Myocyte (in vitro differentiated cells): ENCODE measurements at places on chromosomes 5 and 9. TPM values are rescaled to one million over a fixed set of nuclear protein-coding genes. Genes with fewer than 3 reads are reported as not detected.

DNA sequence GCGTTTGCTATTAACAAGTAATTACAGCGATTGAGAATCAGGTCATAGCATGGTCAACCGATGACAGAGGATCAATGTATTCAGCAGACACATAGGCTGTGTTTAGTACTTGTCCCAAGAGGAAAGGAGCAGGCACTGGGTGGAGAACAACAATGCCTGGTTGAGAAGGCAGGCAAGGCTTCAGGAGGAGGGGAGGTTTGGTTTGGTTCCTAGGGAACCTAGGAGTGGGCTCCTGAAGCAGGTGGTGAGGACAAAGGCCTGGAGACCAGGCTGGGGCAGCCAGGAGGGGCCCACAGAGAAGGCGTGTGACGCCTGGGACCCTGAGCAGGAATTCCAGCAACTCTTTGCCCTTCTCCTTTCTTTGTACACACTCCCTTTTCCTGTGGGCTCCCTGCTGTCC is 195.6 kb downstream of the SPOCK1 start:
- no peak for DNase-seq

DNA sequence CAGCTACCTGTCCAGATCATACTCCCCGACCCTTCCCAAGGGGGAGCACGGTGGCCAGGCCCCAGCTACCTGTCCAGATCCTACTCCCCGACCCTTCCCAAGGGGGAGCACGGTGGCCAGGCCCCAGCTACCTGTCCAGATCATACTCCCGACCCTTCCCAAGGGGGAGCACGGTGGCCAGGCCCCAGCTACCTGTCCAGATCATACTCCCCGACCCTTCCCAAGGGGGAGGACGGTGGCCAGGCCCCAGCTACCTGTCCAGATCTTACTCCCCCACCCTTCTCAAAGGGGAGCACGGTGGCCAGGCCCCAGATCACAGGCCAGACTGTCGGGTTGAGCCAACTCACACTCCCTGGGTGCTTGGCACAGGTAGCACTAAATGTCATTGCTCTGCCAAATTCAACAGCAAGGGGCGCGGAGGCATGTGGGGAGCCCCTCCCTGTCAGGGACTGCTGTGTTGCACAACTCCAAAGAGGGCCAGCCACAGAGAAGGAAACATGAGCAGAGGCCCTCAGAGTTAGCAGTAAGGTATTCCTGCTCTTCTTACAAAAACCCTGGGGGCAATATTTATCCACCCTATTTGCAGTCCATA is 136.9 kb downstream of the OLFM1 start:
- no peak for DNase-seq

- DNase-seq, result peak; percentile 17
Observed at GRCh38 chr5:115297031-115297430, 577 bp upstream of the CCDC112 start.

The SPRY4 gene
- 11.6 and 13.1 TPM in 2 replicates for total RNA-seq

The CDC20B gene
- not detected in 2 replicates for total RNA-seq

DNA sequence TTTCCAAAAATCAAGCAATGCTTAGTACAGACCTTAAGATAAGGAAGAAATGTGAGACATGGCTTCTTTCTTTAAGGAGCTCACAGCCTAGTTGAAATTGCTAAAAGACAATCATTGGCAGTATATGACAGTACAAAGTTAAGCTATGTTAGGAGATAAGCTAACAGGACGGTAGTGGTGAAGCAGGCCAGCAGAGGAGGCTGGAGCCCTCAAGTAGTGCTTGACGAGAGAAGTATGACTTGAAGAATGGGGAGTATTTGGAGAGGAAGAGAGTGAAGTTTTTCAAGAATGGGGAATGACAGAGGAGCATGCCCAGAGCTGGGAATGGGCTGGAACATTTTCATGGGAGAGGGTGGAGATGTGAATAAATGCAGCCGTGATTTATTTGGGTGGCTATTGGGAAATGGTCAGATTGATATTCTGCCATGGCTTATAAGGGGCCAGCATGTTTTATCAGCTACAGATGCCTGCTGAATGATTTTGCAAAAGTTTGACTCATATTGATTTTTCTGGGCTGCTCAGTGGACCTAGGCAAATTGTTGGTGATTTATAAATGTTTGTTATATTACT is 43.7 kb downstream of the LURAP1L start:
- DNase-seq, result no peak

GRCh38 chr9:133701981-133702797 is 36.0 kb downstream of the SARDH start:
- peak; percentile 67 for DNase-seq

The OR13C5 gene
- total RNA-seq, result not detected in 2 replicates

GRCh38 chr5:76849419-76850291 is at the start of gene S100Z:
Gene S100Z (plus strand): TSS chr5:76850014. CDS start chr5:76875360, 25,346 bp downstream.
- DNase-seq, result no peak

DNA sequence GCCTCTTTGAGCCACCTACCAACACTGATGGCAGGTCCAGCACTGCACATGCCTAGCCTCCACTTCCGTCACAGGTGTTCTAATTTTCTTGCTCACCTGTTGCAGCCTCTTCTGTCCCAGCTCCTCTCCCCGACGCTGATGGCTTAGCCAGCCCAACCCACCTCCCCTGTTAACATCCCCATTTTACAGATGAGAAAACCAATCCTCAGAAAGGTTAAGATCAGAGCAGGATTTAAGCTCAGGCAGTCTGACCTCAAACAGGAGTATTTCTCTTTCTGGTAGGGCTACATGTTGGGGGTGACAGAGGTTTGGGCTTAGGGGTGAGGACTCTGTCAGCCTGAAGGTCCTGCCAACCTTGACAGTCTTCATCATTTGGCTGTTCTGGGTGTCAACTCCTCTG is 74.5 kb upstream of the PITX1 start:
- no peak for DNase-seq

GRCh38 chr5:121189342-121190305 is 662.1 kb upstream of the FTMT start:
- peak; percentile 41 for DNase-seq

GRCh38 chr5:175689147-175689991 is 31.5 kb downstream of the HRH2 start:
- DNase-seq, result no peak

- no peak for DNase-seq
Observed at GRCh38 chr5:160437271-160437670, 15.6 kb downstream of the PTTG1 start.

- DNase-seq, result peak; percentile 88
Observed at GRCh38 chr5:74543162-74543995, 97.1 kb downstream of the ENC1 start.

DNA sequence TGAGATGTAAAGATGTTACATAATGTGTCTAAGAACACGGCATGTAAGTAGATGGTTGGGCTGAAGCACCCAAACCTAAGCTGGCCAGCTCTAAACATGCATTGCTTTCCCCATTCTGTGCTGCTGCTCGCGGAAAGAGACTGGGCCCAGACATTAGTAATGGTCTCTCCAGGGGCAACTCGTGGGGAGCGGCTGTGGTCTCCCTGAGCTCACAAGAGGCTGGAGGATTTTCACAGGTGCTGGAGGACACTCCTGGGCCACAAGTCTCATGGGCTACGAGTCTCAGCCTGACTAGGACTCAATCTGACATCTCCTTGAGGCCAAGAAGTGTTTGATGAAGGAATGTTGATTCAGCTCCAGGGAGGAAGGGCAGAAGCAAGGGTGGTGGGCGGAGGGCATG is 92.7 kb upstream of the PTCH1 start:
- no peak for DNase-seq

GRCh38 chr5:37552770-37553719 is 173.9 kb downstream of the WDR70 start:
- DNase-seq, result no peak

DNA sequence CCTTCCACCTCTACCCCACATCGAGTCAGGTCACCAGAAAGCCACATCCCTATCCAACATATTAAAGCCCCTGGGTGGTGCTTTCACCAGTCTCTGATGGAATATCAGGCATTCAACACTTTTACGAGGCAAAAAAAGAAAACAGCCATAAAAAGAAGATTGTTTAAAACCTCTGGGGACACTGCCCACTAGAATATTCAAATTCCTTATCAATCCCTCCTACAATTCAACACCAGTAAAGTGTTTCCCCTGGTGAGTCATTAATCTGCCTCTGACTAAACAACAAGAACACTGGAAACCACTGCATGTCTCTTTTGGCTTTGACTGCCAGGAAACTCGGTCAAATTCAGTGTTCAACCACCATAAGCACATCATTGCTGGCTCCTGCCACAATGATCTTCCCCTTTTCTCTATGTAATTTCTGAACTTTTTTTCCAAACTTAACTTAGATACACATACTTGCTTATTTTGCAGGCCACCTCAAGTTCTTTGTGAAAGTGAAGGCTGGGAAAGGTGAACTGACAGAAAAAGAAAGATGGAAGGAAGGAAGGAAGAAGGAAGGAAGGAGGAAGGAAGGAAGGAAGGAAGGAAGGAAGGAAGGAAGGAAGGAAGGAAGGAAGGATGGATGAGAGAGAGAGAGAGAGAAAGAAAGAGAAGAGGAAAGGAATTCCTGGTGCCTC is 105.3 kb downstream of the PAX5 start:
- peak; percentile 32 for DNase-seq

- DNase-seq, result peak; percentile 65
Observed at GRCh38 chr5:122183098-122183787, 53.9 kb downstream of the ZNF474 start.

The GPR21 gene
- 0.42 TPM in 1 of 2 replicates, not detected in the other for total RNA-seq

- DNase-seq, result no peak
Observed at GRCh38 chr5:90602681-90603080, 44.1 kb downstream of the ADGRV1 start.

GRCh38 chr9:37104183-37104889 is 16.0 kb upstream of the ZCCHC7 start:
- DNase-seq, result peak; percentile 36

The BAG1 gene
- 74.6 and 78.7 TPM in 2 replicates for total RNA-seq

The ACOT12 gene
- not detected in 2 replicates for total RNA-seq

- DNase-seq, result no peak
Observed at GRCh38 chr5:112434641-112435040, 15.6 kb upstream of the EPB41L4A start.

GRCh38 chr5:84332106-84332505 is 52.6 kb downstream of the EDIL3 start:
- no peak for DNase-seq

The KIAA1191 gene
- 96.3 and 103 TPM in 2 replicates for total RNA-seq

GRCh38 chr5:3993856-3994473 is 398.3 kb downstream of the IRX1 start:
- DNase-seq, result no peak

DNA sequence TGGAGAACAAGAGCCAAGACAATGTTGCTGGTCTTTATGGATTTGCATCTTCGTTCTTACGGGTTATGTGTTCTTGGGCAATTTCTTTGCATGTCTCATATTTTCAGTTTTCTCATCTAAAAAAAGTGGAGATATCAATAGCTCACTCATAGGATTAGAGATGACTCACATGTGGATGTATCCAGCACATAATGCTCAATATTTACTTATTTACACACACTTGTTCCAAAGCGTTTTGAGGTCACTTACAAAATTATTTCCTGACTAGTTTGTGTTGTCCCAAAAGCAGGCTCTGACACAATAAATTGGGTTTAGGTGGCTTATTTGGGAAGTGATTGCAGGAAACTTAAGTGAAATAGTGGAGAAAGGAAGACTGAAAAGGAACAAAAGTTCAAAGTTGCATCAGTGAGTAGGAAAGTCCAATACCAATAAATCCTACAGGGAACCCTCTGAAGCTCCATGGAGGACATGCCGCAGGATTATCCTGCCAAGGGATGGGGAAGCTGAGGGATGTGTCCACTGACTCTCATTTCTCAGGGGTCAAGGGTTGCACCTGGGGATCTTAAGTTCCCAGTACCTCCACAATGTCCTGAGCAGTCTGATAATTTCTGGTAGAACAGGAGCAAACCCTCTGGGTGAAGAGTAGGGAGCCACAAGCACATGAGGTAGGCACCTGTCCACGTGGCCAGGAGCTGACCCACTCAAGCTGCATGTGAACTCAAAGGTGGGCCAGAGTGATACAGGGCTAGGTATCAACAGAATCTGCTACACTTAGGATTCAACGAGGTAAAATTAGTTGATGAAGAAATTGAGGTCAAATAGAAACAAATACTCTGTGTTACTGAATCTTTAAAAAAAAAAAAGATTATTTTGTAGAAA is 37.4 kb upstream of the SLC44A1 start:
- no peak for DNase-seq

DNA sequence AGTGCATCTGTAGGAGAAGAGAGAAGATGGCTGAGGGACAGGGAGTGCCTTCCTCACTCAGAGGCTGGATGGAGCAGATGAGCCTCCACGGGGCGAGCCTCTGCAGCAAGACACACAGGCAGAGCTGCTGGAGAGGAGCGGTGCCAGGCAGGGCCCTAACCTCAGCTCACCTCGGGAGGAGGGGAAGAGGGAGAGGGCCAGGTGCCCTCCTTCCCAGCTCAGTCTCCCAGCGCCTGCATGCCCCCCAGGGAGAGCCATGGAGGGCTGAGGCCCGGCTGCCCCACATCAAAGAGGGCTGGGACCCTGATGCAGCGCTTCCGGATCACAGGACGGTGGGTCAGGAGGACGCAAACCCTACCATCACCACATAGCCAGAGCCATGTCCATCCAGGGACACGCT is 13.6 kb upstream of the SPATA31E1 start:
- DNase-seq, result no peak

The FRRS1L gene
- not detected in 2 replicates for total RNA-seq

The CDX1 gene
- total RNA-seq, result 0.36 TPM in 1 of 2 replicates, not detected in the other

GRCh38 chr9:109574061-109574882 is 76.2 kb upstream of the PTPN3 start:
- DNase-seq, result peak; percentile 79

The CYLC2 gene
- not detected in 2 replicates for total RNA-seq

DNA sequence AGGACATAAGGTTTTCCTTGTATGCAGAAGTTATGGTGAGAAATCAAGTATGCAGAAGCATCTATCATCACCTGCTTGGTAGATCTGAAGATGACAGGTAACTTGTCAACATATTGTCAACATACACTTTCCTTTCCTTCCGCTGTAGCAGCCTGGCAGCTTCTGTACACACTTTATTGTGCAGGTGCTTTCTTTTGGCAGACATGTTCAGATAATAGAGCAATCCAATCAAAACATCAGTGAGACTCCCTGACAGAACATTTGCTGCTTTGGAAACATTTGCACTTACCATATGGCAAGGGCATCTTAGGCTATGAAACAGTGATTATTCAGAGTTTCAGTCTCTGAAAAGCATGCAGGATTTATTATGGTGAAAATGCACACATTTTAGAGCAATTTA is 161.1 kb upstream of the CDH12 start:
- DNase-seq, result no peak

DNA sequence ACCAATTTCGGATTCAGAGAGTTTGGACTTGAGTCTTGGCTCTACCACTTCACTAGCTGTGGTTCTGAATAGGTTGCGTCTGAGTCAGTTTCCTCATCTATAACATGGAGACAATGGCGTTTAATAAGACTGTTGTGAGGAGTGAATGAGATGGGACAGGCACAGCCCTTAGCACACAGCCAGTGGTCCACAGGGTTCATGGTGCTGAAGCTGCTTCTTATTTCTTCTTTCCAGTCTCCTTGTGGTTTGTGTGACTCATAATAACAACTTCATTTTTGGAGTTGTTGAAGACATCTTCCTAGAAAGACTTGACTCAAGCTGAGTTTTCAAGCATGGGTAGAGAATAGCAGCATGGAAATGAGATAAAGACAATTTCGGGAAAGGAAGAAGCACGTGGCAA is 172.6 kb upstream of the PPP2R2B start:
- DNase-seq, result peak; percentile 10
